ENCODE measurements at places on chromosomes 16 and 17.

GRCh38 chr16:23107117-23107516 lies 42.1 kb downstream of the USP31 start:
- no peak for DNase-seq

DNA sequence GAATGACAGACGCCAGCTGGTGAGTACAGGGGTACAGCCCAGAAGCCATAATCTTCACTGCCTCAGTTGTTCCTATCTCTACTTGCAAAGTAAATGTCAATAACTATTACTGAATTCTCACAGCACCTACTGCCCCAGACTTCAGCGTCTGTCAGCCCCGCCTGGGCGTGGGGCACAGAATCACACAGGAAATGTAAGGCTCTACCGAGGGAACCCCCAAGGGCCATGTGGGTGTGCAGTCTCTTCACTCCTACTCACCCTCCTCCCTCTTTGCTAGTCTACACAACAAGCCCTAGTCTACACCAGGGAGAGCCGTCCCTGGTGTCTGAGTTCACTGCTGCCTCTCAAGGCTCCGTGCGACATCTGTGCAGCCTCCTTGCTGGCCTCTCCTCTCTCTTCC lies 4.5 kb downstream of the NPTX1 start:
- DNase-seq: no peak

- no peak for DNase-seq
Measured at GRCh38 chr17:34832376-34832775, 128.9 kb downstream of the CCT6B start.

- no peak for DNase-seq
Measured at GRCh38 chr16:77063676-77064016, 127.3 kb upstream of the MON1B start.

DNA sequence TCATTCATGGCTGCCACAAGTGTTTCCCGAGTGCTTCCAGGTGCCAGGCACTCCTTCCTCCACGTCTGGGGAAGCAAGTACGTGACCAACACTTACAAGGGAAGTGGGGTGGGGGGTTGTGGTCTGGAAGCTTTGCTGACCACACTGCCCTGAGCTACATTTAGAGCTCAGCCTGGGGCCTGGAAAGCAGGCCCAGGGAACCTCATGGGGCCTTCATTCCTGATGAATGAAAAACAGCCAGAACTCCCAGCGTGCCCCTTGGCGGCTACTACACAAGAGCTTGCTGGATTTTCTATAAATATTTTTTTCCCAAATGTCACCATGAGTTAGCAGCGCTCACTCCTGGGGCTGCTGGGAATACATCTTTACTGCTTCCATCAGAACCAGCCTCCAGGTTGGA lies 73.3 kb downstream of the ABCC12 start:
- no peak for DNase-seq

DNA sequence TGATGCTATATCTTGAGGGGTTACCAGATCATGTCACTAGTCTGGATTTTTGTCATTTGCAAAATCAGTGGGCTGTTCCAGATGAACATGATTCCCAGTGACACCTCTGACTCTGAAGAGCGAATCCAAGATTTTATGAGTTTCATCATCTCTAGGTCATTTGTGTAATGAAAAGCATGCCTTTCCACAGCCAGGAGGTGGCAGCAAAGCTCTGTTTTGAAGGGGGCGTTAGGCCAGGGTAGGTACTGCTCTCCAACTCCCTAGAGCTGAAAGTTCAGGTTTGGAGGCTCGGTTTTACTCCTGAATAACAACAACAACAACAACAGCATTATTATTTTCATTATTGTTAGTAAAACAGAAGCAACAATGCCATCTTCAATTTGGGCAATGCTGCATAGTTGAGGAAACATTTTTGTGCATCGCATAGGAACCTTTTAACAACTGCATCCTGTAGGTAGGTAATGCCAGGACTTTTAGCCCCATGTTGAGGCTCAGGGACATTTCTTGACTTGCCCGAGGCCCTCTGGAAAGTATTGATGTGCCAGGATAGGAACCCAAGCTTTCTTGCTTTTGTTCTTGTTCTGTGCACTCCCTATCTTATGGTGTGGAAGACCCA lies 77.0 kb downstream of the MYH13 start:
- no peak for DNase-seq

GRCh38 chr17:36931697-36932382 lies 5.4 kb upstream of the LHX1 start:
- DNase-seq: no peak

DNA sequence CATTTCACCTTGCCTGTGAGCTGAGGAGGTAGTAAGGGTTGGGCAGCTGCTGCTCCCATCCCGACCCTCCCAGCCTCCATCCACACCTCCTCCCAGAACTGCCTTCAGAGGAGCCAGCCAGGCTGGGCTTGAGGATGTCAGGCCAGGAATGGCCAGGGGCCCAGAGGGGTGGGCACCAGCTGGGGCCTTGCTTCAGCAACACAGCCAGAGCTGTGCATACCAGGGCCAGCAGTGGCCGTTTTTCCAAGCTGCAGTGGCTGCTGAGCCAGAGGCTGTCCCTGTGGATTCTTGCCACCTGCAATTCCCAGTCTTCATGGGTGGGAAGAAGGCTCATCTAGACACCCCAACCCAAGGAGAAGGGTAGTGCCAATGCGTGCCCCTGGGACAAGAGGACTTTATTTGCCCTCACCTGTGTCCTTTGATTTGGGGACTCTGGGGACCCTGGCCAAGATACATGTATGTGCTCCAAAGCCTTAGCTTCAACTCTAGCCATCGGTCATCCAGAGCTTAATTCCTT lies 153.4 kb upstream of the SDK2 start:
- DNase-seq: no peak

DNA sequence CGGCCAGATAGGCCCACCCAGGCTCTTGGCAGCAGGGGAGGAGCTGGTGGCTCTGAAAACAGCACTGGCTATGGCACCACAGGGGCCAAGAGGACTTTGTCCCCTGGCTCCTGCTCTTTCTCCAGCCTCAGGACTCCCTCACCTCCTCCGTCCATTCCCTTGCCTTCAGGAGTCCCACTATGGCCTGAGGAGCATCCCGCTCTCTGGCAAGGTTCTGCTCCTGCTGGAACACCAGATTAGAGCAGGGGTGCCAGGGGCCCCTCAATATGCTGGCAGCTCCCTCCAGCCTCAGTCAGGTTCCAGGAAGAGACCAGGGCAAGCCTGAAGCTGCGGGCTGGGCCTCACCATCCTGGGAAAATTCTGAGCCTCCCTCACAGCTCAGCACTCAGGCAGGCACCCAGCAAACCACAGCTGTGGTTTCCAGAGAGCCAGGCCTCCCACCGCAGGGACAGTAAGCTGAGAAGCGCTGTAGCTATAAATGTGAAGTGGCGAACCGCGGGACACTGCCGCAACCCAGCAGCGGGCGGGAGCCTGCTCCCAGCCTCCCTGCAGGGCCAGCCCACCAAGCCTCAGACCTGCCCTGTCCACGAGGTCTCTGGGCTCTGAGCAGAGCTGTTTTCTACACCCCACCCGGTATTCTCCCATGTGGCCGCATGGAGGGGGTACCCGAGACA lies 25.7 kb downstream of the C17orf100 start:
- no peak for DNase-seq

GRCh38 chr16:27598931-27599565 lies 49.1 kb downstream of the KATNIP start:
- no peak for DNase-seq

GRCh38 chr16:81318711-81319110 lies 3.9 kb downstream of the GAN start:
- no peak for DNase-seq

DNA sequence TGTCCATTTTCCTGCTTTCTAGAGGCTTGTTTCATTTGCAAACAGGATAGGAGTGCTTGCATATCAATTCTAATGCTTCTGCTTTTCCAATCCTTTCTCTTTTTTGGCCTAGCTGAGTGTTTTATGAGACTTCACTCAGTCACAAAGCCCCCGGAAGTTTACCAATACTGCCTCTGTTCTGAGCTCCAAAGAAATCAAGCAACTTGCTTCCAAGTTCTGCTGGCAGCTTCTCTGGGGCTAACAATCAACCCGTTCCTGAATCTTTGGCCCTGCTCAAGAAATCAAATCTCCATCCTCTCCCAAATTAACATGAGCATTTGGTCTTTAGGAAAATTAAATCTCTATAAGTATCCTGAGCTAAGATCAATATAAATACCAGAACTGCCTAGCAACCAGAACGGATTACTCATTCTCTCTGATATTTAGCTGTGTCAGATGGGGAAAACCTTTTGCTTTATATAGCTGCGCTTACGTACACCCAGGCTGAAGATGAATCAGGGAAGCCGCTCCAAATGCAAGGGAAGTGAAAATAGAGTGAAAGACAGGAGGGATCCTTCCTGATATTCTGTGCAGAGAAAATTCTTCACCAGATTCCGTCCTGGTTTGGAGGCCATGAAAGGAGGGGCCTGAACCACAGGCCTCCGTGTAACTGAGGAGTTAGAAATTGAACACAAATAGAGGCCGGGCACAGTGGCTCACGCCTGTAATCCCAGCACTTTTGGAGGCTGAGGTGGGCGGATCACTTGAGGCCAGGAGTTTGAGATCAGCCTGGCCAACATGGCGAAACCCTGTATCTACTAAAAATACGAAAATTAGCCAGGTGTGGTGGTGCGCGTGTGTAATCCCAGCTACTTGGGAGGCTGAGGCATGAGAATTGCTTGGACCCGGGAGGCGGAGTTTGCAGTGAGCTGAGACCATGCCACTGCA lies 23.3 kb upstream of the GRB2 start:
- no peak for DNase-seq

GRCh38 chr17:31537565-31538011 lies 146.1 kb downstream of the RAB11FIP4 start:
- DNase-seq: no peak

DNA sequence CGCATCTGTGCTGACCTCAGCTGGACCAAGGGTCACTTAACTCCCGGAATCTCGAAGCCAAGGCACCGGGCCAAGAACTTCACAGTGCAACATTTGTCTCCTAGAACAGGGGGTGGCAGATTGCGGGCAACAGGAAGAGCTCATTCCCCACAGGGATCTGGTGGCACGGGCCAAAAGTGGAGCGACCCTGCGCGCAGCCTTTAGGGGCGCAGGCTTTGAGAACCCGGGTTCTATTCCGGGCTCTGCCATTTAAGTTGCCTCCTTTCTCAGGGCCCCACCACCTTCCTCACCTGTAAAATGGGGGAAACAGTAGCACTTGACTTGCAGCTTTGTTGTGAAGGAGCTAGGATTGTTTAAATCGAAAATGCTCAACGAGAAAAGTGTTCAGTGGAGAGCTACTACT lies 651 bp downstream of the SHMT1 start:
- DNase-seq: no peak

DNA sequence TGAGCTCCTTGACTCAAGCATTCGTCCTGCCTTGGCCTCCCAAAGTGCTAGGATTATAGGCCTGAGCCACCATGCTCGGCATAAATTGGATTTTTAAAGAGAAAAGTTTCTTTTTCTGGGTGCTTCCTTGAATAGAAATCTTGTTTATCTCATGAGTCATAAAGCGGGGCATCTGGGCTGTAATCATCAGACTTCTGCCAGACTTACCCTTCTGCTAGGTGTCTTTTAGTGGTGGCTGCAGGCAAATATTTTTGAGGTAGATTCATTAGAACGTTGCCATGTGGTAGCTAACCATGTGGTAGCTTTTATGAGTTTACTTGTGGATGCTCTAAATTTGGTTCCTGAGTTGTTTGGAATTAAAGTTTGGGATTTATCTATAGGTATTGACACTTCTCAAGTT lies 13.4 kb downstream of the PGS1 start:
- DNase-seq: no peak

DNA sequence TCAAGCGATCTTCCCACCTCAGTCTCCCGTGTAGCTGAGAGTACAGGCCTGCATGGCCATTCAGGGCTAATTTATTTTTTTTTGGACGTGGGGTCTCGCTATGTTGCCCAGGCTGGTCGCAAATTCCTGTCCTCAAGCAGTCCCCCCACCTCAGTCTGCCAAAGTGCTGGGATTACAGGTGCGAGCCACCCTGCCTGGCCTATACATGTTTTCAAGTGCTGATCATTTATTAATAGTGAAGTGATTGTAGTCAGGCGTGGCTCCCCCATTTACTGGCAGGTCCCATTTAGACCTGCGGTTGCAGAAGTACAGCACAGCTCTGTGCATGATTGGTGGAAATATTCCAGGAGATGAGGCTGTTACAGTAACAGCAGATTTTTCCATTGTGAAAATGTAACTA lies 8.4 kb downstream of the FOXK2 start:
- DNase-seq: no peak

DNA sequence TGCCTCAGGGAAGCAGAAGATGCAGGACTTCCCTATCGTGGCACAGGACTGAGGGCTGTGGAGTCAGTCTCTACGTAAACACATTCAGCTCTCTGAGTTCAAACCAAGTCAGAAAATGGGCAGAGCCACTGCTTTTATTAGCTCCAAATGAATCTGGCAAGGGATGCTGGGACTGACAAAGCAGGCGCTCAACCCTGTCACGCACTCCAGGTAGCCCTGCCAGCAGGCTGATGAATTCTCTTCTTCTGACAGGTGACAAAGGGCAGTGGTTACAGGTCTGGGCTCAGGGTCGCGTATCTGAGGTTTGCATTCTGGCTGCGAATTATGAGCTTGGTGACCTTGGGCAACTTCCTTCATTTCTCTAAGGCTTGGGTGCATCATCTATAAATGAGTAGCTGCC lies 9.4 kb downstream of the RPH3AL start:
- DNase-seq: no peak

DNA sequence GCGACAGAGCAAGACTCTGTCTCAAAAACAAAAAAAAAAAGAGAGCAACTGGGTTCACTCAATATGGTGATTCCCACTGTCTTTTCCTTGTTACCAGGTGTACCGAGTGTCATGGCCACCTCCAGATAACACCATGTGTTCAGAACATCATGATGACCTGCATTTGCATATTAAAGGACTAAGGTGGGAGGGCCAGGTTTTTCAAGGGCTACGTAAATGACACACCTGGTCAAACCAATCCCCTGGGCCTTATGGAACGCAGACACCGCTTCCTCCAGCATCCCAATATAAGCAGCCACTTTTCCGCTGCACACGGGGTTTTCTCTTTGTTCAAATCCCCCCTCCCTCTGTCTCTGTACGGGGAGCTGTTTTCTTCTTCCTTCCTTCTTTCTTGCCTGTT lies 29.3 kb downstream of the WSCD1 start:
- no peak for DNase-seq

DNA sequence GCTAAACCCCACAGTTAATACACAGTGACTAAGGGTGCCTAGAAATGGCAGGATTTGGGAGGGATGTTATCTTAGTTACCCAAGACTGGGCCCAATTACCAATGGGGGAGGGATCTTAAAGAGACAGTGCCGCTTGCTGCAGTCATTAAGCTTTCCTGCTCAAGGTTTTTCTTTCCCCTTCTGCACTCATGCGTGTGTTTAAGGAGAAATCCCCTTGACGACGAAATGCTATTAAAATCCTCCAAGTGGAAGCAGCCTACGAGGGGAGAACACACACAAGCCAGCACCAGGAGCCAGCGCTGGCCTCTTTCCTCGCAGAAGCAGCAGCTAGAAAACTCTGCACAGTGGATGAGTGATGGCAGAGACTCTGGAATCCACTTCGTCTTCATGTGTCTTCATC lies 22.0 kb downstream of the SALL1 start:
- no peak for DNase-seq

- DNase-seq: no peak
Measured at GRCh38 chr16:86375851-86376250, 134.5 kb upstream of the FOXF1 start.

- DNase-seq: no peak
Measured at GRCh38 chr16:84609563-84610177, 8.2 kb downstream of the COTL1 start.

- no peak for DNase-seq
Measured at GRCh38 chr17:32019228-32019627, 12.0 kb downstream of the LRRC37B start.

GRCh38 chr17:82655038-82655479 lies 6.8 kb upstream of the WDR45B start:
- no peak for DNase-seq

- no peak for DNase-seq
Measured at GRCh38 chr17:40099619-40100418, 570 bp downstream of the NR1D1 start.
